Heart right ventricle (tissue), 16 donors: ENCODE measurements at places on chromosomes 1 and 21. TPM values are rescaled to one million over a fixed set of nuclear protein-coding genes. Genes with fewer than 3 reads are reported as not detected.

BCAN gene
- total RNA-seq = 0.16 TPM

GRCh38 chr1:151009206-151009587 is 948 bp downstream of the PRUNE1 start:
- no peak for DNase-seq

CD84 gene
- total RNA-seq = 2.9 TPM

ARHGAP30 gene
- 1.7 TPM for total RNA-seq

DNA sequence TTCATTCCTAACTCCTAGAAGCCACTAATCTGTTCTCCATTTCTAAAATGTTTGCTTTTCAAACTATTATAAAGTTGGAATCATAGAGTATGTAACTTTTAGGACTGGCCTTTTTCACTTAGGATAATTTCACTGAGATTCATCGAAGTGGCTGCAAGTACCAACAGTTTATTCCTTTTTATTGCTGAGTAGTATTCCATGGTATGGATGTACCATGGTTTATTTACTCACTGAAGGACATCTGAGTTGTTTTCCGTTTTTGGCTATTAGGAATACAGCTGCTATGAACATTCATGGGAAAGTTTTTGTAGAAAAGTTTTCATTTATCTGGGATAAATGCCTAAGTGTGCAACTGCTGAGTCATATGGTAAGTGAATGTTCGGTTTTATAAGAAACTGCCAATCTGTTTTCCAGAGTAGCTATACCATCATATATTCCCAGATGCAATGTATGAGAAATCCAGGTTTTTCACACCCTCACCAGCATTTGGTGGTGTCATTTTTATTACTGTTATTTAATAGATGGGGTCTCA is 66.3 kb downstream of the SLC27A3 start:
- DNase-seq = no peak

GRCh38 chr1:30087465-30087864 is 635.9 kb downstream of the MATN1 start:
- DNase-seq = no peak

GRCh38 chr1:26913389-26913753 is 404 bp downstream of the NR0B2 start:
- no peak for DNase-seq

RPE65 gene
- total RNA-seq = not detected

DNA sequence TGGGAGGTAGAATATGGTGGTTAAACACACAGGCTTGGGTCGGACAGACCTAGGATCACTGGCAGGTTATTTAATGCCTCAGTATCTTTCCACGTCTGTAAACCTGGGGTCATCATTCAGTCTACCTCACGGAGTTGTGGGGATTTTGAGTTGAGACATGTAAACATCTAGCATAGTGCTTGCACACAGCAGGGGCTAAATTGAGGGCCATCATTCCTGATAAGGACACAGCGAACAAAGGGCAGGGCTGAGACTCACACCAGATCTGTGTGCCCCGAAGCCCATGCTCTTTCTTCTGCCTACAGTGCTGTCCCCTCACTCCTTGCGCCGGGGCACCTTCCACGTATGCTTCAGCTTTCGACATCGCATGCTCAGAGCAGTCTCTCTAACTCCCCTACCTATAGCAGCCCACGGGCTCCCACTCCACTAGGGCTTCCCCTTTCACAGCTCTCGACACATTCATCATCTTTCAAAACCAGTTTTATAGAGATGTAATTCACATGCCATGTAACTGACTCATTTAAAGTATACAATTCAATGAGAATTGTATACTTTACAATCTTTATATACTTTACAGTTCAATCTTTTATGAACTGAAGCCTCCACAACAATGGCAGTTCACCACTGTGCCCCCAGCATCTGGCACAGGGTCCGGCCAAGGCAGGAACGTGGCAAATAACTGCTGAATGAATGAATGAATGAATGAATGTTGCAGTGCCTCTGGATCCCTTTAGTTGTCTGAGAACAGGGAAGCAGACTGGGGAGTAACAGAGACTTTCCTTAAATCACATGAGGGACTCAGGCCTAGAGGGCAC is 48.0 kb downstream of the GPR161 start:
- no peak for DNase-seq

GRCh38 chr1:61605607-61606321 is 119.2 kb downstream of the TM2D1 start:
- no peak for DNase-seq

GRCh38 chr1:110084227-110085078 is 14.0 kb upstream of the ALX3 start:
- peak; percentile 48 for DNase-seq

APOBEC4 gene
- not detected for total RNA-seq

DNA sequence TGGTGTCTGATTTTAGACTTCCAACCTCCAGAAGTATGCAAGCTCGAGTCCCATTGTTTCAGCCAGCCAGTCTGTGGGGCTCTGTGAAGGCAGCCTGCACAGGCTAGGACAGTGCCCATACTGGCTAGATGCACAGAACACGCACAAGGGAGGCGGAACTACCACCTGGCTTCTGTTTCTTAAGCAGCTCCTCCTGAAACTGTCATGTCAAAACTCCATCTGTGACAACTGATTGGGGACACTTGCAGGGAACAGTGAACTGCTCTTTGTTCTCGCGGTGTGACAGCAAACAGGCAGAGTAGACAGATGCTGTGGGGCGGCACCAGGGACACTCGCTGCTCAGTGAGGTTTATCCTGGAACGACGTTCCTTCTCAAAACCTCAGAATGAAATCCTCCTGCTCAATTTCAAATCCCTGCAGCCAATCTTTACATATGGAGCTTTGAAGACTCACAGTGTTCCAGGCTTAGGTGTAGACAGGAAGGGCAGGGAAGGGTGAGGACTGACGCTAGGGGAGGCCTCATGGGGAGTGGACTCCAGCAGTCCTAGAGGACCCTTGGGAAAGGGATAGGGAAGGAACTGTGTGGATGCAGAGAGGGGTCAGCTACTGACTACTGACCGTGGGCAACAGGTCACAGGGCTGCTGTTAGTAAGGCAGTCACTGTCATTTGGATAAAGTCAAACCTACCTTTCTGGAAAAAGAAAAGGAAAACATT is 73.8 kb downstream of the ERG start:
- DNase-seq = no peak

- DNase-seq = no peak
Measured at GRCh38 chr1:246778663-246779062, 54.5 kb downstream of the SCCPDH start.

RBM11 gene
- total RNA-seq = 0.47 TPM
